ENCODE measurements at places on chromosomes 12 and 14.

DNA sequence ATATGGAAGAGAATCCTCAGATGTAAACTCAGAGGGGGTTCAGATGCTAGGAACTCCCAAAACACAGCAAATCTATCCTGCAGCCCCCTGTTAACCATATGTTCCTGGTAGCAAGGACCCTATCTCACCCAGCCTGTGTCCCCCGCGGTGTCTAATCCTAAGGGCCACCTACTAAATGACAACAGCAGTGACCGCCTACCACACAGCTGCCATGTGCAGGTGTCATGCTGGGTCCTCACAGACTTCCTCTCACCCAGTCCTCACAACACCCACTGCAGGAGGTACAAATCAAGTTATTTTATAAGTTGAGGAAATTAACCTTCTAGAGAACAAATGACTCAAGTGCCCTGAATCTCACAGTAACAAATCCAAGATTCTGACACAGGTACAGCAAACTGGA, 73.9 kb downstream of the ITPK1 start:
- DNase-seq, result no peak

- no peak for DNase-seq
These were observed 160.8 kb upstream of the FAR2 start for GRCh38 chr12:28988325-28988704.

- DNase-seq, result no peak
These were observed 151.4 kb upstream of the SSTR1 start for GRCh38 chr14:38056270-38056669.

GRCh38 chr12:93318720-93319522, 58.8 kb upstream of the NUDT4 start:
- no peak for DNase-seq
